ENCODE measurements at places on chromosomes 6 and 20.

- DNase-seq: no peak
Observed at GRCh38 chr6:119215309-119215708, 134.3 kb downstream of the MAN1A1 start.

DNA sequence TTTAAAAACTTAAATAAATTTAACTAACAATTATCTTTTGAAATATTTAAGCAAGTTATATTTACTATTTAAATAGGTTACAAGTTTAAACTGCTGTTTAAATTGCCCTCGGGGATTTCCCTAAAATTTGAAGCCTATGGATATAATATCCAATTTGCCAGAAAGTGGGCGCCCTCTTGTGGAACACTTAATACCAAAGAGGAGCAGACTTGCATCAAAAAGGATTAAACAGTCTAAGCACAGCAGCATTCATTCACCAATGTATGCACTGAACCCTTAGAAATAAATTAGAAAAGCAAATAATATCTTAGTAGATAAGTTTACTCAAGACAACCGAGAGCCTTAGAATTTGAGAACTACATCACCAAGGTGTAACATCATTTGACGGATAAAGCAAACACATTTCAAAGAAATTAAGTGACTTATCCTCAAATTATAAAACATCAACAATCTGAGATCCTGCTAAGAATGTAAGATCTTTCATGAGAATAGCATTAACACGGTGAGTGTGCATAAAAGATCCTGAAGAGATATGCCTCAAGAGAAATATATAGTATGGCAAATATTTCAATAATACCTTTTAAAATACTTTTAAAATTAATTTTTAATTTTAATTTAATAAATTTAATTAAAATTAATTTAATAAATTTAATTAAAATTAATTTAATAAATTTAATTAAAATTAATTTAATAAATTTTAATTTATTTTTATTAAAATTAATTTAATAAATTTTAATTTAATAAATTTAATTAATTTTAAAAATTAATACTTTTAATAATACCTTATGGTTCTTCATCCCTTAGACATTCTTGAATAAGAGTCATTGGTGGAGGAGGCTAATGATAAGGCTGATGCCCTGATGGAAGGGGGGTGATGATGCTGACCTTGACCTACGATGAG, 11.5 kb upstream of the MEP1A start:
- peak; percentile 73 for DNase-seq

DNA sequence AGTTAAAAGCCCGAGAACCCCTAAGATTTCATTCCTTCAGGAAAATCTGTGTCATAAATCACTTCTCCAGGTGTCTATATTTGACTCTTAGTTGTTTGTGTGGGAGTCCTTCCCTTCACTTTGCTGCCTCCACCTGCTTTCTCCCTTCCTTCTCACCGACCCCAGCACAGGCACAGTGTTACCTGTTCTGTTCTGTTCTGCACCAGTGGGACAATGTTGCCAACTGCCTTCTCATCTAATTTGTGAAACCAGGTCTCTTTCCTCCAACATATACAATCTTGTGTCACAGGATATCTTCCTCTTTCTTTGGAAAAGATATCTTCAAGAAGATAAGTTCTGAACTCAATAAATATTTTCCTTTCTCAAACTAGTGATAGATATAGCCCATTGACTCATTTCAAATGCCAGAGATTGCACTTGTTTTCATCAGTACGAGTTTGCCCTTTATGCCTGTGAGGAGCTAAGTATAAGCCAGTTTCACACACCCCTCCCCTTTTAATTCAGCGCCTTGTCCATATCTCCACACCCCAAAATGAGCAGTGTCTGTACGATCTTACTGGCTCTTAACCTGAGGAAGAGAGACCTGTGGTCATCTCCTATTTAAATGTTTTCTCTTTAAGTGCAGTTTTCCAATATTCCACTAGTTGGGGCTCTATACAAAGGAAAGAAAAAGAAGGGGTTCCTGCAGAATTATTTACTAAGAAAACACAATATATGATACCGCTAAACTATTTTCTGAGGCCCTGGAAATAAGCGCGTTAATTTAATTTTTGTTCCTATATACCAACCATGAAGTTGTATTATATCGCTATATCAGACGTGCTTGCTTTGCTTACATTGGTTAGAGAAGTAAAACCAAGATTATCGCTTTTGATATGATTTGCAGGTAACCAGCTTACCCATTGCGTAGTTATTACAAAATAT, 81.6 kb upstream of the PREP start:
- DNase-seq: no peak

DNA sequence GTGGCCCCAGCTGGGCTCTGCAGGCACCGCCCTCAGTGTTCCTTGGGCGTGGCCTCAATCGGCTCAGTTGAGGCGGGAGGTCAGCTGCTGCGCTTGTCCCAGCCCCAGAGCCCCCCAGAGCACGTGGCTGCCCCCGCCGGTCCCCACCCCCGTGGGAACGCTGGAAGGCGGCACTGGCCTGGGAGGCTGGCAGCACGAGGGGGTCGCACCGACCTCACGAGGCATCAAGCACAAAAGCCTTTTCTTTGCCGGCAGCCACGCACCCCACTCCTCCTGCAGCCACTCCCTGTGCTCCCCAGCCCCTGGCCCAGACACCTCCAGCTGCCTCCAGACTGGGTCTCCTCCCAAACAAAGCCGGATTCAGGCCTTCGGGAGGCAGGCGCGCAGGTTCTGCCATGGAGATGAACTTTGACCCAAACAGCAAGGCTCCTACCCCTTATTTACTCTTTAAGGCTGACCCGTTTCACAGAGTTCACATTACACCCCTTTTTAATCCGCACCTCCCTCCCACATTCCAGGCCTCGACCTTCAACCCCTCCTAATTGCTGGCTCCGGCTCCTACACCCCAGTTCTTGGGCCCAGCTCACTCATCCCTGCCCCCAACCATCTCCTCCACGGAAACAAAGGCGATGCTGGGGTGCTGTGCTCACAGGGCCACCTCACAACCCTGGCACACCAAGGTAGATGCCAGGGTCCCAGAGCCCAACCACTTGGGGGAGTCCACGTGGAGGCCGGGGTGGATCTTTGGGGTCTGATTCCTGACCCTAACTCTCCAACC, 111.7 kb downstream of the NOL4L start:
- no peak for DNase-seq

DNA sequence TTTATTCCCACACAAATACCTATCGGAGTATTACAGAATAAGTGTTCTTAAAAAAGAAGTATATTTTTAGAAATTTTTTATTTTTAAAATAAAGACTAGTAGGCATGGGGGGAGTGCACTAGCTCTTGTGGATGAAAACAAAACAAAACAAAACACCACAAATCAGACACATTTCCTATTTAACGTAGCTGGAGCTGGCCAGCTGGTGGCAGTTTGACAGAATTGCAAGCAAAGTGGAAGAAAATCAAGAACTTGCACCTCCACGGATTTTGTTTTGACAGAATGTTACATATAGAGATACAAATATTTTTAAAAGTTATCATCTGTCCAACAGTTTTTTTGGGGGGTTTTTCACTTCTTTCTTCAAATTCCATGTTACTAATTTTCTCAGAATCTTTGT, 63.6 kb upstream of the SNRPB2 start:
- no peak for DNase-seq

DNA sequence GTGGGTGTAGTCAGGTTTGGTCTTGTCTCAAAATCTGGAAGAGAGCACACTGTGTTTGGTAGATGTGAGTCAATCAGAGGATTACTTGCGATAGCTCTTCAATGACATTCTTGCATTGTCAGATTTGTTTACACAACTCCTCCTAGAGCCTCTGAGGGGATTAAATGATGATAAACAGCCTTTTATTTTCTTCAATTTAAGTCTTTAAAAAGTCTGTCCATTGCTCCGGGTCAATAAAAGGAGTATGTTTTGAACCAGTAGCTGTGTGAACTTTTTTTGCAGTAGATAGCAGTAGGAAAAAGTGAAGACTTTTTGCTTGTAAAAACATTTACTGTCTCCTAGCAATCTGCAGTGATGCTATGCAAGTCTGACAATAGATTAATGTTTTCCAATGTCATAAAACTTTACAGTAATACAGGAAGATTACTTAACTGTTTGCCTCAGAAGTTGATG, 49.9 kb downstream of the GJA1 start:
- DNase-seq: no peak

GRCh38 chr20:50163570-50164317, 10.2 kb upstream of the PEDS1 start:
- DNase-seq: peak; percentile 46

DNA sequence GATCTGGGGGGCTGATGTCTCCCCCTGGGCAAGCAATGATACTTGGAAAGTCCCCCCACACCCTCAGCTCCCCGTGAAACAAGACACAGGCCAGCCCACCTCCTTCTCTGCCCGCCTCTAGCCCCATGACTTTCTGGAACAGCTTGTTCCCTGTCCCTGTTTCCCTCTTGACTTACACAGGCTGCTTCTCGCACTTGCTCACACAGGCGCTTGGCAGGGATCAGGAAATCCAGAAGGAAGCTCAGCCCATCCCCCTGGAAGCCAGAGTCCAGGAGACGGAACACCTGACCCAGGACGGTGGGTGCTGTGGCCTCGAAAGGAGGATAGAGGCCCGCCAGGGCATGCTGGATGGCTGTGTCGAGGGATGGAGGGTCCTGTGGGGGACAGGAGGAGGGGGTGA, 14.8 kb downstream of the KIAA1755 start:
- no peak for DNase-seq

- DNase-seq: peak; percentile 96
Observed at GRCh38 chr20:50138479-50139393, 14.8 kb downstream of the PEDS1 start.

GRCh38 chr20:20255099-20255498, 112.8 kb upstream of the INSM1 start:
- no peak for DNase-seq

GRCh38 chr6:36244641-36245280, 25.1 kb upstream of the PNPLA1 start:
- peak; percentile 21 for DNase-seq

DNA sequence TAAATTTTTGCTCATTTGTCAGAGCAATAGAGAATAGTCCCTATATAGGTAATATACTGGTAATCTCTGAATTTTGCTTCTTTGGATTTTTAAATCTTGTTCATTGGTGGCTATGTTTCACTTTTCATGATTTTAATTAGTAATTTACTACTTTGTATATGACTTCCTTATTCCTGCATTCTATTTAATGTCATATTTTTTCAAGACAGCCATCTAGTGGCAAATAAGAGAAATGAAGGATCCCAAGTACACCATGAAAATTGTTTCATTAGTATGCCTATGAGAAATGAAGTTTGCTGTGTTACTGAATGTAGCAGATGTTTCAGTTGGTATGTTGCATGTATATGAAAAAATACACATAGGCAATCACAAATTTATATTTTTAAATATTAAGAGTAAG, 82.4 kb downstream of the ZNF292 start:
- no peak for DNase-seq

GRCh38 chr6:90780141-90780540, 193.3 kb upstream of the MAP3K7 start:
- DNase-seq: no peak

DNA sequence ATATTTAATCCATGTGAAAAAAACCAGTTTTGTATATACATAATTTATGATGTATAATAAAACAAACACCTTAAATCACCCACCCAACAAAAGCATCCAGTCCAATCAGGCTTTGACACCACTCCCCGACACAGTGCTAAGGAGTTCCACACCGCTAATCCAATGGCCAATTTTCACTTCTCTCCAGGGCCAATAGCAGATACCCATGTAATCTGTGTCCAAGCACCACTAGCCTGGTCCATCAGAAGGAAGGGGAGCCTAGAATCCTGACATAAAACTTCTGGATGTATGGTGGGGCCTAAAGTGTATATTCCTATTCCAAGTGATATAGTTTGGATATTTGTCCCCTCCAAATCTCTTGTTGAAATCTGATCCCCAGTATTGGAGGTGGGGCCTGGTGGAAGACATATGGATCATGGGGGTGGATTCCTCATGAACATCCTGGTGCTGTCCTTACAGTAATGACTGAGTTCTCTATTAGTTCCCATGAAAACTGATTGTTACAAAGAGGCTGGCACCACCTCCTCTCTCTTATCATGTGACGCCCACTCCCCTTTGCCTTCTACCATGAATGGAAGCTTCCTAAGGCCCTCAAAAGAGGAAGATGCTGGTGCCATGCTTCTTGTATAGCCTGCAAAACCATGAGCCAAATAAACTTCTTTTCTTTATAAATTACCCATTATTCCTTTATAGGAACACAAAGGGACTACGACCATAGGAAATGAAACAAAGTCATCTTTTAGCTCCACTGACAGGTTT, 20.8 kb downstream of the RALGAPA2 start:
- DNase-seq: no peak

DNA sequence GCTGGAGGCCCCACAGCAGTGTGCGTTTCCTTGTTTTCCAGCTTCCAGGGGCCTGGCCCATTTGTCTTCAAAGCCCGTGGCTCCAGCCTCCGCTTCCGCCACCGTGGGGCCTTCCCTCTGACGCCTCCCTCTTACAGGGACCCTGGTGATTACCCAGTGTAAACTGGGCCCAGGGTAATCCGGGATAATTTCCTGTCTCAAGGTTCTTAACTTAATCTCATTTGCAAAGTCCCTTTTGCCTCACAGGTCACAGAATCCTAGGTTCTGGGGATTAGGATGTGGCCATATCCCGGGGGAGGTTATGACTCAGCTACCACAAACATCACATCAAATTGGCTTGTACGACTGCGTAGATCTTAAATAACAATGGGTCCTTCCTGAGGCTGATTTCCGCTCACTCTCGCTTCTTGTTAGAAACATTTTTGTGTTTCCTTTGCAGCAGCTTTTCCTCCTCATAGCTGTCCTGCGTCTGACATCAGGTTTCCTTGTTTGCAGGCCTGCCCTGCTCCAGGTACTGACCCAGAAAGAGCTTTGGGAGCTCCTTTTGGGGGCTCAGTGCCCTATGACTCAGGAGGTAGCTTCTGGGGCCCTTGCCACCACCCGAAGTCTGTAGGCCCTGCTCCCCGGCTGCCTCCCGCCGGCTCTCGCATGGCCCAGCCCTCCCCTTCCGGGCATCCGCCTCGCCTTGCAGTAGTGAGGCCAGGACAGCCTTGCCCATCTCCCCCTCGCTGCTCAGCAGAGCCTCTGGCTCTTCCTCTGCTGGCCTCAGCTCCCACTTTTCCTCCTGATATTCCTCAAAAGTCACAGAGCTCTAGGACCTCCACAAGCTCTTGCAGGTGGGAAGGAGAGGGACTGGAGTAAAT, 100.5 kb downstream of the ERMARD start:
- peak; percentile 72 for DNase-seq

DNA sequence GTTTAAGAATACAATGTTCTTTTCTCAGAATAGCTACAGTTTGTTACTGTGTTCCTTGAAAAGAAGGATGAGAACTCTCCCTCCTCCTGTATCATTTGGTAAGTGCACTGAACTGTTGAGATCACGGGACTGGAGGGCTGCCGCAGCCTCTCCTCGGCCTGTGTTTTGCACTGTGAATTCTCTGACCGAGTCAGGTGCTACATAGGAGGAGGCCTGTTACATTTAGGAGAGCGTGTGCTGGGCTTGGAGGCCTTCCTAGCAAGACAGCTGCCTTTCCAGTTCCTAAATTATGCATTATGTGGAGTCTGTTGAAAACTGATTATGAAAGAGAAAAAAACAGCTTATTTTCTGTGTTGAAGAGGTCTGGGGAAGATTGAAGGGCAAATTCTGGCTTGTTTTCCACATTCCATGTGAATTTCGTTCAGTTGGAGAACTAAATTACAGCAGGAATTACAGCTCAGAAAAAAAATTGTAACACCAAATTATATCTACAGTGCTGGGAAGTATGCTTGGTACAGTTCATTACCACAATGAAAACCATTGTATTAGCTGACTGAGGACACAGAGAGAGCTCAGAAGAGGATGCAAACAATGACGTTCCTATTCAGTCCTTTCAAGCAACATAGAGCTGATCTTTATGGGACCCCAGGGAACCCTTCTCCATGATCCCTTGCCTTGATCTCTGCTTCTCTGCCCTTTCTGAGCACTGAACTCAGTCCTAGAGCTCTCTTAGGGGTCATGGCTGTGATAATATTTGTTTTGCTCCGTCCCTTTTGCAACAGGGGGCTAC, 2.8 kb downstream of the TMC2 start:
- peak; percentile 36 for DNase-seq

Measured in SJCRH30 (cell line).